ENCODE measurements at places on chromosomes 2 and 18.

- DNase-seq: no peak
Observed at GRCh38 chr2:167607211-167607610, 640.2 kb downstream of the STK39 start.

DNA sequence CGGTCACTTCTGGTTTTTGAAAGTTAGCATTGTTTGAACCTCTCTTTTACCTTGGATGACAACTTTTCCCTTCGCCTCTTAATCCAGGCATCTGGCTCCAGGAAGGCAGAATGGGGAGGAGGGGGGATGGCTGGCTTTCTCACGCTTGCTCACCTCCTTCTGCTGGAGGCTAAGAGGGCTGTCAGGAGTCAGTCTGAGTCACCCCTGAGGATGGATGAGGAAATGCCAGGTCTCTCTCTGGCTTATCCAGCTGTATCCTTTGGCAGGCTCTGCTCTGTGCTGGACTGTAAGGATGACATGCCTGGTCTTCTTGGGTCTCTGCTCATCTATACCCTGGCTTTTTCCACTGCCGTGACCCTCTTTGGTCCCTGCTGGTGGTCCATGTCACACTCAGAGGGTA lies 142.9 kb upstream of the GYPC start:
- DNase-seq: peak; percentile 65

- no peak for DNase-seq
Observed at GRCh38 chr18:80250740-80251364, 3.5 kb upstream of the PARD6G start.

DNA sequence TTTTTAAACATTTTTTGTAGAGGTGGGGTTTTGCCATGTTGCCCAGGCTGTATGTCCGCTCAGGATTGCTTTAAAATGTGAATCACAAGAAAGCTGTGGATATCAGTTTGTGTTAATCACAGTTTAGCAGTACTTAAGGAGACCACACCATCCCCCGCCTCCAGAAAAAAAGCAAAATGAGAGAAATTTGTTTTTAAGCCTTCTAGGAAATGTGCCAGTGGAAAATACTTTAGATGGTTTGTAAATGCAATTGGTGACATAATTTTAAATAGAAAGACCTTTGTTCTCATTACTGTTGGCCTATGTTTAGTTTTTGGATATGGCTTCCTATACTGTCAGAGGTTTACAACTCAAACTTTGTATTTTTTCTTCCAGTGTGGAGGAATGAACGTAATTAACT lies 27.0 kb downstream of the GCA start:
- DNase-seq: no peak

- no peak for DNase-seq
Observed at GRCh38 chr18:74806700-74807416, 209.2 kb downstream of the ZNF407 start.

DNA sequence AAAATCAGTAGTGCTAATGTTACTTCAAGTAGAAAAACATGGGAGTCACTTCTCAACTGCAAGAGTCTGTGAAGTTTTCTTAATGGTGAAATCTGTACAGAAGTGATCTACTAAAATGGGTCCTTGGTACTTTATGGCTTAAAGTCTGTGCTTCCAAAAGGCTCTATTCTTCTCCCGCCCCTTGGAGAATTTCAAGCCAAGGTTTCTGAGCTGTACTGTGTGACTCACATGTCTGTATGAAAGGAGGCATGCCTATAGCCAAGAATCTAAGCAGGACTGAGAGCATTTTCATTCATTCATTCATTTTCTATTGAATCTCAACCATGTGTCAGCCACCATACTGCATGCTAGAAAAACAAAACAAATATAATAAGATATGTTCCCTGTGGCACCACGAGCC lies 19.8 kb upstream of the DDX18 start:
- no peak for DNase-seq

GRCh38 chr2:201057087-201057521 lies 14.4 kb downstream of the HYCC2 start:
- no peak for DNase-seq

DNA sequence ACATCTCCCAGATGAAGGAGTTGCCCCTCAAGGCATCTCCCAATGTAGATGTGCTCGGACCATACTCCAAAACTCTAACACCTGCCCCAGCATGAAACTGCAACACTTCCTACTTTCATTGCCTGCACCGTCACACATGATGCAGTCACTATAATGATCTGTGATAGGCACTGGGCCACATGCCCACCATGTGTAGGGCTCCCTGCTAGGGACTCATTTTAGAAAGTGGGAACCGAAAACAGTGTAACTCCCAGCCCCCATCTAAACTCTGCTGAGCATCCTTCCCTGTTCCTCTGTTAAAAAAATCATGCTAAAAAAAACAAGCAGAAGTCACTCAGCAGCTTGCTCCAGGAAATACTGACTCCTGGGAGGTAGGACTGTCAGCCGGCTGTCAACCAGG lies 496.1 kb upstream of the RAB6C start:
- DNase-seq: no peak

DNA sequence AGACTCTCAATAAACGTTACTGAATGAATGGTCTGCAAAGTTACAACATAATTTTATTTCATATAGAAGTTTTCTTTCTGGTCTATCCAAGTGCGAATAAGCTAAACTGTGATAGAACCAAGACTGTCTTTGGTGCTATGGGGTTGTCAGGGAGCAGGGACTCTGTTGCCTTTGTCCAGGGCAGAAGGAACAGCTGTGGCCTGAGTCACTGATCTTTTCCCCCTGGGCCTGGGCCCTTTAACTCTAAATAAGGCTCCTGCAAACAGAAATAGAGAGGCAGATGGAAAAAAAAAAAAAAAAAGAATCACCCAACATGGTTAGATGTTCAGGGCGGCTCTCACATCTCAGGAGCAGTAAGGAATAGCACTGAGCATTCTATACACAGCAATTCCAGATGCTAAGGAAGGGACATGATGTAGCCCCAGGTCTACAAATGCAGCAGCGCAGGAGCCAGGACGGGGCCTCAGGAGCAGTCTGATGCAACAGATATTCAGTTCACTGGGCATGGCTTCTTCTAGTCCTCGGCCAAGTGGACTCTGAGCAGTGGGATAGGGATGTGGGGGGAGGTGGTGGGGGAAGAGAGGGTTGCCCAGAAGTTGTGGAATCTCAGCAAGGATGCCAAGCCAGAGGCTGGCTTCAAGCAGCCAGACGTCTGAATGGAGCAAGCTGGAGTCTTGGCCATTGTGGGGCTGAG lies 247.1 kb upstream of the SIX2 start:
- no peak for DNase-seq

- peak; percentile 47 for DNase-seq
Observed at GRCh38 chr2:180983468-180984242, 3.2 kb downstream of the UBE2E3 start.

All from ELF-1 (cell line).